ENCODE measurements at places on chromosomes 3 and 15.

DNA sequence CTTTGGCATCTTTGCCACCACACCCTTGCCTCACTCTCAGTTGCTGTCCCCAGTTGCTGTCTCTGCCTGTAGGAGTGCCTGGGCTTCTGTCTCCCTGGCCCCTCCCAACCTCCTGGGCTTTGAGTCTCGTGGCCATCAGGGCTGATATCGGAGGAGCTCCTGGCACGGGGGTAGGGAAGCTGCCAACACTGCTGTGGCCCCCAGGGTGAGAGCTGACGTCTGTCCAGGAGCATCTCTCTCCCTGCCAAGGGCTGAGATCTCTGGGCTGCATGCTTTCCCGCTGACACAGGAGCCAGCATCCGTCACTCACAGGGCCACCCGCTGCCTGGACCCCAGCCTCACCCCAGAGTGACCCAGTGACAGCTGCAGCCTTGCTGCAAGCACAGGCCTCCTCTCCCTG lies 47.4 kb downstream of the EXOG start:
- DNase-seq, result no peak

DNA sequence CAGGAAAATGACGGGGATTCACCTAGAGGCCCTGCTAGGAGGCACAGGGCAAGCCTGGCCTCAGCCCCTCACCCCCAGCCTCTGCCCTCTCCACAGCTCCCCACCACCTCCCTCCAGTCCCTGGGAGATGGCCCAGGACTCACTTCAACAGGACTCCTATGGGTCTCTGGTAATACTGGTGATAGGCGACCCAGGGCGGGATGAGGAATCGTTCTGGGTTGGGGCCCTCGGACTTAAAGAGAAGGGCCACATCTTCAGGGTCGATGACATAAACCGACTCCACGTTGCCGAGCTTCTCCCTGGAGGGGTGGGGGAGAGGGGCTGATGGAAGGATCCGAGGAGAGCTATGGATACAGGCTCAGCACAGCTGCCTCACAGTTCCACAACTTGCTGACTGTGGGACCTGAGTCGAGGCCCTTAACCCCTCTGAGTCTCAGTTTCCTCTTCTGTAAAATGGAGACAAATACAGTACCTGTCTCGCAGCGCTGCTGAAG lies 19.6 kb downstream of the CYP11A1 start:
- DNase-seq, result no peak

DNA sequence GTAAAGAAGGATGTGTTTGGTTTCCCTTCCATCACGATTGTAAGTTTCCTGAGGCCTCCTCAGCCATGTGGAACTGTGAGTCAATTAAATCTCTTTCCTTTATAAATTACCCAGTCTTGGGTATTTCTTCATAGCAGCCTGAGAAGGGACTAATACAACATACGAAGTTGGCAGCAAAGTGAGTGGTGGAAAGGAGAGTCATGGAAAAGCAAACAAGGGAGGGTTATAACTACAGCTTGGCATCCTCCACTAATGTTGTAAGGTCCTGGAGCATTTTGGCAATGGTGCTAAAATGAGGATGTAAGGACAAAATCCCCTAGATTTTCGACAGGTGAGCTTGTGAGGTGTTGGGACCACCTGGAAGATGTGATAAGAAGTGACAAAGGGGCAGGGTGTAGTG lies 5.8 kb upstream of the TMEM41A start:
- DNase-seq, result no peak

GRCh38 chr3:157131861-157132260 lies 28.1 kb downstream of the CCNL1 start:
- DNase-seq, result no peak

DNA sequence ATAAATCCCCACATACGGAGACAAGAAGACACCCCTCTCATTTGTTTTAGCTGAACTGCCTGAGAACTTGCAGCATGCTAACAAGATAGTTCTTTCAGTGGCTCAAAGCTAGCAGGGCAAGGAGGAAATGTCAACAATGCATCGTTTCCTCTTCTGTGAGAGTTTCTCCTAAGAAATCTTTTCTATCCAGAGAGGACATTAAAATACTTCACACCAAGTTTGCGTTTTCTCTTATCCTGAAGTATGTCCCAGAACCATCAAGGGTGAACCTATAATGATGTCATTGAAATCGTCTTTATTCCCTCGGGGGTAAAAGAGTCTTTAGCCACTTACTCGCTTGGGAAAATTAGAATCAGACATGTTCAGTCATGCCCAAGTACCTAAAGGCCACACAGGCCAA lies 541.7 kb upstream of the MDFIC2 start:
- DNase-seq, result no peak

DNA sequence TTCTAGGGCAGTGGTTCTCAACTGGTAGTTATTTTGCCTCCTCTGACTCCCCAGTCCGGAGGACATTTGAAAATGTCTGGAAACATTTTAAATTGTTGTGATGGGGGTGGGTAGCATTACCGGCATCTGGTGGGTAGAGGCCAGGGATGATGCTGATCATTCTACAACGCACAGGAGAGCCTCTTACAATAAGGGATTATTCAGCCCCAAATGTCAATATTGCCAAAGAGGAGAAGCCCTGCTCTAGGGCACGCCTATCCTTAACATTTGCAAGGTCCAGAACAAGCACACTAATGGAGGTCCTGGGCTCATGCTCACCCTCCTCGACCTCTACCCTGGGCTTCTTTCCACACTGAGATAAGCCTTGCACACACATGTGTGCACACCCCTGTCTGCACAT lies 106.4 kb downstream of the MINAR1 start:
- DNase-seq, result no peak

GRCh38 chr15:97728791-97729190 lies 231.7 kb upstream of the ARRDC4 start:
- DNase-seq, result no peak

GRCh38 chr3:144552346-144553057 lies 580.9 kb downstream of the DIPK2A start:
- no peak for DNase-seq

- DNase-seq, result no peak
Measured at GRCh38 chr3:20478436-20478835, 292.4 kb upstream of the SGO1 start.

DNA sequence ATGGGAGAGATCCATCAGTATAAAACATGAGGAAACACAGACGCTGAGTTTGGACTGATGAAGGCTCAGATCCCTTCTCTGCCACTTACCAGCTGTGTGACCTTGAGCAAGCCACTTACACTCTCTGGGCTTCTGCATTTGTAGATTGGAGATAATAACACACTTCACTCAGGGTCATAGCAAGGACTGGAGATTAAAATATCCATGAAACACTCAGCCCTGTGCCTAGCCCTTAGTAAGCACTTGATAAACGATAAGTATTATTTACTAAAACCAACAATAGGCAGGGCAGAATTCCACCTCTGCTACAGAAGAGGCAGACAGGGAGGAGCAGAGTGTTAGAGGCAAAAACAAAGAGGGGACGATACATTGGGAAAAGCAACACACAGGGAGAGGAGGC lies 420.5 kb upstream of the WNT5A start:
- peak; percentile 7 for DNase-seq

- no peak for DNase-seq
Measured at GRCh38 chr15:80497221-80497620, 93.0 kb downstream of the ARNT2 start.

- DNase-seq, result no peak
Measured at GRCh38 chr3:197227780-197228574, 70.4 kb downstream of the DLG1 start.

DNA sequence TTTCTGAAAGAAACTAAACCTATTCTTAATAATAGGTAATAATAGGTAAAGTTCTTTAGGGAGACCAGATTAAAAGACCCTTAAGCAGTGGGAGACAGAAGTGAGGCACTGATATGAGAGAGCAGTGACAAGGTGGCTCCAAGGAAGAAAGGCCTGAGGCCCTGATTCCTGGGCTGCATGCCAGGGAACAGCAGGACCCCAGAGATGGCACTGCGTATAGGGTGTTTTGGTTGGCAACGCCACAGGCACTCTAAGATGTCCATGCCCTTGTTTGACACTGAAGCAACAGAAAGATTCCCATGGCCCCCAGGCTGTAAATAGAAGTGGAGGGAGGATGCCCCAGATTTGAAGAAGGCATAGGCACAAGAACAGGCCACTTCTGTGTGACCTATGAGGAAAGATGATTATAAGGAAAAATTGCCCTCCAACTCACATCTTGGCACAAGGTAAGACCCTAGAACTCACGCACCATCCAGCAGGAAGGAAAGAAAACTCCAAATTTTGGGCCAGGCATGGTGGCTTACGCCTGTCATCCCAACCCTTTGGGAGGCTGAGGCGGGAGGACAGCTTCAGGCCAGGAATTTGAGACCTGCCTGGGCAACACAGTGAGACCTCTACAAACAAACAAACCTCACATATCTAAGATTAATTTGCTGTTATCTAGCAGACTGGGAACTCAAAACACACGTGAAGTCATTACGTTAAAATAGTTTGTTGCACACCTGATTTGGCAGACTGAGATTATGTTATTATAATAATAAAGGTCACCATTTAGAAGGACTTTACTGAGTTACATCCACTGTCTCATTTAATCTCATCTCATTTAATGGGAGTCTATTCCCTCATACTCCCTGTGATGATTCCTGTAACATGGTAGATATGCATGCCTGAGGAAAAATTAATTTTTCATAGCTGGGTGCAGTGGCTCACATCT lies 10.5 kb upstream of the BLM start:
- peak; percentile 64 for DNase-seq

DNA sequence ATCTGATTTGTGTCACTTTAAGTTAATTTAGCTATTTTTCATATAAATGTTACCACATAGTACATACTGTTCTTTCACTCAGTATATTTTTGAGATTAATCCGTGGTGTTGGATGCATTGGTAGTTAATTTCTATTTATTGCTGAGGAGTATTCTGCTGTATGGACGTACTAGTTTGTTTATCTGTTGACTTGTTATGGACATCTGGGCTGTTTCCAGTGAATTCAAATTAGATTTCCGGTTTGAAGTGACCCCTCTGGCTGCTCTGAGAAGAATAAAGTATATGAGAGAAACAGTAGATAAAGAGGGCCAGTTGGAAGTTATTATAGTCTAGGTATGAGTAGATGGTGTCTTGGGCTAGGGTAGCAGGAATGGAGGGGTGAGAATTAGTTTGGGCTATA lies 15.6 kb downstream of the KAT2B start:
- DNase-seq, result no peak

DNA sequence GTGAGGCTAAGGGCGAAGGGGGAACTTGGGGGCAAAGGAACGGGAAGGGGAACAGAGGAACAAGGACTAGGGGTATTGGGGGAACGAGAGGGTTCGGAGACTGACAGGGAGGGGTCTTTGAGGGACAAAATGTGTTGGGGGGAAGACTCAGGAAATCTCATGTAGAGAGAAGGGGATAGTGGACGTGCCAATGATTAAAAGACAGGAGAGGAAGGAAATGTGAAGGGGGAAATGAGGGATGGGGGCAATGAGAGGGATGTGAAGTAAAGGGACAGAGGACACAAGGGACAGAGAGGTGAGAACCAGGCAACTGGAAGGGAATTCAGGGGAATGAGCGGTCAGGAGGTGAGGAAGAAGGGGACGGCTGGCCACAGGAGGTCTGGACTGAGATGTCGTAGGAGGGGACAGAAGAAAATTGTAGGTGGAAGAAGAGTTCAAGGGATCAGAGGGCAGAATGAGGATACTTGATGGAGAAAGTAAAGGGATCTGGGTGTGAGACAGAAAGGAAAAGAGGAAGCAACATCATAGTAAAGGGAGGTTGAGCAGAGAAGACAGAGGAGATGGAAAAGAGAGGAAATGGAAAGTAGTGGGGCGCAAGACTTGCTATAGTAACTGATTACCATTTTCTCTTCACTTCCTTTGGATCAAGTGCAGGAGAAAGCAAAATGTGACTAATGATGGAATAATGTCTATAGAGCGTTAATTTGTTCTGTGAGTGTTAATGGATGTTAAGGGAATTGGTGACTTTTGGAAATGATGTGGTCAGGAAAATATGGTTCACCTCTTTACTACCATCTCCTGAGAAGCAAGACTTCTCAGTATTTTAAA lies 749 bp downstream of the RAB8B start:
- DNase-seq, result no peak

- no peak for DNase-seq
Measured at GRCh38 chr3:166451997-166452396, 614.8 kb upstream of the BCHE start.

DNA sequence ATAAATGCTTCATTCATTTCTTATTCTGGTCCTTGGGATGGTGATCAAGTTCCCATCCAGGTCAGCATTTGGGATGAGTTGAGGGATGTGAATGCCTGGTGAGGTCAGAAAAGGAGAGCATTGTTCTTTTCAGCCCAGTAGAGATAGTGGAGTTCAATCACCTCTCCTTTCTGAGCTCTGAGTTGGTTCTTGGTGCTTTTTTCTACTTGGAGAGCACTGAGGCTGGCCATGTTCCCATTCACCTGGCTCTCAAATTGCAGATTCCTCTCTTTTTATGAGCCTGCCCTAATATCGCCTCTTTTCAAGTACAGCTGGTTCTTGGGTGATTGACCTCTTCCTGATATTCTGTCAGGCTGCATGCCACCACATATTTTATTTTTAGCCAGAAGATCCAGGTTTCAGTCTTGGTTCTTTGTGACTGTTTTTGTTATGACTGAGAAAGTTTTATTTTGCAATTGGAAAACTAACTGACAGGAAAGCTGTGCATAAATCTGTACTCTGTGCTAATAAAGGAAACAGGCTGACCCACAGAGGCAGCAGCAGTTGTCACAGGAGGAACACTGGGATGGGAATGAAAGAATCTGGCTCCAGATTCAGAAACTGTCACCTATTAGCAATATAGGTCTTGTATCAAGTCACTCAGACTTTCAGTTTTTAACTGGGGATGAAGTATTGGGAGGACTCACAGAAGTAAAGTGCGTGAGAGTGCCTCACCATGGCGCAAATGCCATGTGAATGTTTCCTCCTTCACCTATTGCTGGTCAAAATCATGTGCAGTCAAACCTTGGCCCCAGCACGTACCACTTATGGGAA lies 10.7 kb downstream of the AQP9 start:
- DNase-seq, result no peak

- no peak for DNase-seq
Measured at GRCh38 chr3:113330742-113331141, 110.6 kb downstream of the CFAP44 start.

GRCh38 chr3:33644582-33644981 lies 73.5 kb downstream of the CLASP2 start:
- DNase-seq, result peak; percentile 32

DNA sequence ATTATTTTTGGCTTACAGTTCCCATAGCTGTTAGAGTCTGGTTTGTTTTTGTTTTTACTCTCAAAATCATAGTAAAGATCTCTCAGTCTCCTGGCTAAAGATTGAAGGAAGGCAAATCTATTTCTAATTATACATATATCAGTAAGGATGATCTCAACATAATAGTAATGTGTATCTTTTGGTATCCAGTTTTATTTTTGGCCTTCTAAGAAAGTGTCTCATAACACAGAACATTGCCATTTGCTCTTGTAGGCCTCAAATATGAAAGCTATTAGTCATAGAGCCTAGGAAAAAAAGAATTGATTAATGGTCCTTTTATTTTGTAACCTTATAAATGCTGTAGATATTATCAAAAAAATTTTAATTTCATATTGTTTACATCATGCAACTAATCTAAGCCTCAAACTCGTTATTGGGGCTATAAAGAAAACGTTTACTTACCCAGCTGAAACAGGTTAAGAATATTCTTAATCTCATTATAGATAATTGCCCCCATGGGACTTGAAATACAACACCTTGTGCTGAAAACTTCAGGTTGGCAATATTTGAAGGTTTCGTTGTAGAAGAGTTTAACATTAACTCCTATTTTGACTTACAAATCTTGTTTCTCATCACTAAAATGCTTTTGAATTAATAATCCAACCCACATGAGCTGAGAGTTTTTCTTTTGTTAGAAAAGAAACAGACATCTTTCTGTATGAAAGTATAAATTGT lies 16.7 kb downstream of the FBXO45 start:
- no peak for DNase-seq

GRCh38 chr15:43190178-43190577 lies 5.0 kb downstream of the CCNDBP1 start:
- DNase-seq, result no peak

GRCh38 chr15:55742498-55742926 lies 440 bp downstream of the PRTG start:
- DNase-seq, result peak; percentile 1
